ENCODE measurements at places on chromosomes 13 and 19. TPM values are rescaled to one million over a fixed set of nuclear protein-coding genes. Genes with fewer than 3 reads are reported as not detected.

Gene SLC25A41
- 0.18 TPM for total RNA-seq

Gene ARHGEF1
- 65.6 TPM for total RNA-seq

Gene KLK15
- total RNA-seq: 4.0 TPM

Gene NLRP13
- not detected for total RNA-seq

Gene EXOC3L2
- total RNA-seq: 5.8 TPM

Gene GPC6
- 3.4 TPM for total RNA-seq

Gene MYH14
- 31.5 TPM for total RNA-seq

Gene CEACAM16
- total RNA-seq: not detected

Gene IL4I1
- 2.5 TPM for total RNA-seq

Gene RNF225
- total RNA-seq: 7.0 TPM

Gene CADM4
- 21.1 TPM for total RNA-seq

Gene ZNF71
- total RNA-seq: 19.7 TPM

Gene C13orf42
- total RNA-seq: not detected

Gene GNG7
- total RNA-seq: 22.9 TPM

Gene ZNF738
- total RNA-seq: 13.1 TPM

Gene CYP2F1
- total RNA-seq: 7.3 TPM

Gene GDF15
- total RNA-seq: 136 TPM

Gene ZNF226
- 48.4 TPM for total RNA-seq

Gene SIGLEC7
- not detected for total RNA-seq

Gene APOE
- total RNA-seq: 503 TPM

Gene LGALS7B
- total RNA-seq: 9.8 TPM

Gene C1QTNF9
- 0.85 TPM for total RNA-seq

Gene TPTE2
- not detected for total RNA-seq

Gene LGALS14
- not detected for total RNA-seq

Gene FCER2
- total RNA-seq: 1.5 TPM

Gene A1BG
- total RNA-seq: 25.6 TPM

Gene RNF113B
- total RNA-seq: not detected

Gene MYO16
- total RNA-seq: 0.85 TPM

Gene ZNF730
- 2.6 TPM for total RNA-seq

Gene ZSWIM9
- 7.2 TPM for total RNA-seq

Gene ETV2
- 6.6 TPM for total RNA-seq

Gene DAPK3
- 87.1 TPM for total RNA-seq

Gene CGB2
- not detected for total RNA-seq

Gene TPM4
- 379 TPM for total RNA-seq

Gene ZNF155
- total RNA-seq: 9.9 TPM

Gene FREM2
- total RNA-seq: 3.1 TPM

Gene ZNF793
- total RNA-seq: 13.3 TPM

Gene LYPD3
- 27.6 TPM for total RNA-seq

Gene CCL25
- not detected for total RNA-seq

Gene CNN2
- 82.9 TPM for total RNA-seq

Gene GATAD2A
- 41.7 TPM for total RNA-seq

Gene C19orf18
- total RNA-seq: 0.87 TPM

Gene FFAR2
- 0.87 TPM for total RNA-seq

Gene CLEC17A
- total RNA-seq: 1.0 TPM

Gene LILRA1
- total RNA-seq: 1.7 TPM

Gene GJB2
- 3.8 TPM for total RNA-seq

All from prostate gland (tissue), 2 donors.